ENCODE measurements at places on chromosomes 6 and 20. TPM values are rescaled to one million over a fixed set of nuclear protein-coding genes. Genes with fewer than 3 reads are reported as not detected.

Gene PLA2G7
- not detected for total RNA-seq

DNA sequence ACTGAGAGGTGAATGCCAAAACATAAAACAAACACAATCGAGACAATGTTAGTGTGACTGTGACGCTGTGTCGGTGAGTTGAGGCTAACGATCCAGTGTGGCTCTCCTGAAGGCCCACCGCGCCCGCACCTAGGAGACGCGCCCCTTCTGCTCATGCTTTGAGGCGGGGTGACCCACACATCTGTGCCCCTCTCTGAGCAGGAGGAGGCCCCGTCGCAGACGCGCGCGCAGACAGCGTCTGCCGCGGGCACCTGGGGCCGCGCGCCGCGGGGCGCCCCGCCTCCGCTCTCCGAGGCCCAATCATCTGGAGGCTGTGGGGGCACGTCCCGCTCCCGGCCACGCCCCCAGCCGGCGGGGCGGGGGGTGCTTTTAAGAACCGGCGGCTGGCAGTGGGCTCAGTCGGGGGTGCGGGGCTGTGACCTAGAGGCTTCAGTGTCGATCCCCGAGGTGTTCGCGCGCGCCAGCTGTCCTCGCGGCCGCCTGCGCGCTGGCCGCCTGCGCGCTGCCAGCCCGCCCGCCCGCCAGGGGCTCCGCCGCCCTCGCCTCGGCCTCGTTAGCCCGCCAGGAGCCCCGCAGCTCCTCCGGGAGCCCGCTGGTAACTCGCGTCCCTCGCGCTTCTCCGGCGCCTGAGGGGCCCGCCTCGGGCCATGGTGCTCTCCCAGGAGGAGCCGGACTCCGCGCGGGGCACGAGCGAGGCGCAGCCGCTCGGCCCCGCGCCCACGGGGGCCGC, at the start of gene SLC16A10:
SLC16A10 (plus strand) TSS at position 398 of the 730 bp plus-strand sequence; CDS start at position 648, 250 bp downstream.
- DNase-seq: peak; percentile 87

Gene KCNQ5
- 14.9 TPM for total RNA-seq

Gene DLL1
- total RNA-seq: 2.4 TPM
